ENCODE measurements at places on chromosomes 11 and 22.

GRCh38 chr11:31301549-31302510 is 67.7 kb downstream of the DCDC1 start:
- DNase-seq, result no peak

DNA sequence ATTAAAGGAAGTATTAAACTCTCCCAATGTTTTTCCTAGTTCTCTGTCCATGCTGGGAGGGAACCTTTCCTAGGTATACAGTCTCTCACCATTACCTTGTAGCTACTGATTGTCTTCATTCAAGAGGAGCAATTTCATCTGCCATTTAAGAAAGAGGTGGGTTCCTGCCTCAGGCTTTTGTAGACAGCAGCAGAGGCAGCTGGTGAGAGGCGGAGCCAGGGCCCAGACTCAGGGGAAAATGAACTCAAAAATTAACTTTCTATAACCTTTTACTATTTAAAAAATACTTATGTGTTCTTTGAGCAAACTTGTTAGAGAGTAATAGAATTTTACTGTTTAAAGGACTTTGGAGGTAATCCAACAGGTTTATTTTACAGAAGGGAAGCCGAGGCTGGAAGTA is 133.0 kb downstream of the SNX19 start:
- no peak for DNase-seq

DNA sequence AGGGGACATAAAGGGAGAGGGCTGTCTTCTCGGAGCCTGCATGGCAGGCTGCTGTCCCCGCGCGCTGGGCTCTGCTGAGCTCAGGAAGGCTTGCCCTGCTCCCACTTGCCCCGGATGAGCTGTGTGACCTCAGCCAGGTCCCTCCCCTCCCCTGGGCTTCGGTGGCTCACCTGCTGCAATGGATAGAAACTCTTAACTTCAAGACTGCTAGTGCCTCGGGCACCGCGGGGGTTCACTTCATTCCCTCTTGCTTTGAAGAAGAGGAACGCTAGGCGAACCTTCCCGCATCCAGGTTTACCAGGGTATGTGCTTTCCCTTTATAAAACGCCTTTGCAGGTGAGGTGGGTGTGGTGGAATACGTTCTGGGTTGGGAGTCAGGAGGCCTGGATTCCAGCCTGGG is 115.0 kb downstream of the PHF21B start:
- DNase-seq, result no peak

- peak; percentile 18 for DNase-seq
These were observed 23.0 kb downstream of the CRKL start for GRCh38 chr22:20940186-20940651.

GRCh38 chr11:30983143-30983542 is 386.4 kb downstream of the DCDC1 start:
- no peak for DNase-seq

DNA sequence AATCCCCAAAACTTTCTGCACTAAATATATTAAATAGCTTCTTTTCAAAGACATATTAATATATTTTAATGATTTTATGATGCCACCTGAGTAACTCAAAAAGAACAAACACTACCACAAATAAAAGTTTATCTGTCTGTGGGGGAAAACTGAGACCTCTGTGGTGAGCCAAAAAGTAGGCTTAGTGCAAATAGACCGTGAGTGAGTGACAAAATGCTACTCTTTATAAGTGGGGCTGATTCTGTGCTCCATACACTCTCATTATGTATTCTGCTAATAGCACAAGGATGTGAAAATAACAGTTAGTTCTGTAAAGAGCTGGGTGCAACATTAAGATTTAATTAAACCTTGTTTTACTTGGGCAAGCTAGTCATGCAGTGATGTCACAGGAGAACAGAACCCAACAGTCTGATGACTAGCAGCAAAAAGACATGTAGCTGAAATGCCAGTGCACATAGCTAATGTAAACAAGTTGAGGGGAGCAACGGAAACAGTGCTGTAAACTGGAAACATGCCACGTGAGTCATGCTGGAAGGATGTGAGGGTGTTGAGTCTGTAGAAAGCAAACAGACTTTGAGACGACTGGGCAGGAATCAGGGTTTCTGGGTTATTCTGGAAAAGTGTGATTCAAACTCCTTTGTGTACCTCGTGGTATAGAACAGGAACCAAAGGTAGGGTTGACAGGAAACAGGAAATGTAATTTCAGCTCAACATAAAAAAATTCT is 1130.4 kb downstream of the LRRC4C start:
- DNase-seq, result no peak

DNA sequence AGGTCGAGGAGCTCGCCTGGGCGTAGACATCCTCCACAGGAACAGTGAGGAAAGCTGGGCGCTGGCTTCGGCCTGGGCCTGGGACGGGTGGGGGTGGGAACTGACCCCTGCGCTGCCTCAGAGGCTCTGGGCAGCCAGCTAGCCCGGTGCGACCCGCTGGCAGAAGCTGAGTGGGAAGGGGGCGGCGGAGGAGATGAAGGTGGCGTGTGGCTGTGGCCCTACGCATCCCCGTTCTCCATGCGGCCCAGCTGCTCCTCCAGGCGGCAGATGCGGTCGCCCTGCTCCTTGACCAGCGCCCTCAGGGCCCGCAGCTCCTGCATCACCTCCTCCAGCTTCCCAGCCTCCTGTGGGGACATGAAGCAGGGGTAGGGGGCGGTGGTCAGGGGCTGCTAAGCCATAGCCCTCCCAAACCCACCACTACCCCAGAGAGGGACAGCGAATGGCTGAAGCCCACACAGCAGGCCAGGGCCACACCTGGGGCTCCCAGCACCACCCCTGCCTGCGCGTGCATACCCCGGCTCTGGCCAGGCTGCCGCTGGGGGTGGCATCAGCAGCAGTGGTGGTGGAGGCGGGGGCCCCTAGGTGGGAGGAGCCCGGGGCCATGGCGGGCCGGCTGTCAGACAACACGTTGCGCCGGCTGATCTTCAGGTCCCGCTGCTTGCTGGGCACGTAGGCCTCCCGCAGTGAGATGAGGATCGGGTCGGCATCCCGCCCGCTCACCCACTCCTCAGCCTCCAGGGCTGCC is 848 bp upstream of the PTPRCAP start:
- no peak for DNase-seq

- DNase-seq, result no peak
These were observed 8.1 kb downstream of the IGSF9B start for GRCh38 chr11:133948711-133949110.

DNA sequence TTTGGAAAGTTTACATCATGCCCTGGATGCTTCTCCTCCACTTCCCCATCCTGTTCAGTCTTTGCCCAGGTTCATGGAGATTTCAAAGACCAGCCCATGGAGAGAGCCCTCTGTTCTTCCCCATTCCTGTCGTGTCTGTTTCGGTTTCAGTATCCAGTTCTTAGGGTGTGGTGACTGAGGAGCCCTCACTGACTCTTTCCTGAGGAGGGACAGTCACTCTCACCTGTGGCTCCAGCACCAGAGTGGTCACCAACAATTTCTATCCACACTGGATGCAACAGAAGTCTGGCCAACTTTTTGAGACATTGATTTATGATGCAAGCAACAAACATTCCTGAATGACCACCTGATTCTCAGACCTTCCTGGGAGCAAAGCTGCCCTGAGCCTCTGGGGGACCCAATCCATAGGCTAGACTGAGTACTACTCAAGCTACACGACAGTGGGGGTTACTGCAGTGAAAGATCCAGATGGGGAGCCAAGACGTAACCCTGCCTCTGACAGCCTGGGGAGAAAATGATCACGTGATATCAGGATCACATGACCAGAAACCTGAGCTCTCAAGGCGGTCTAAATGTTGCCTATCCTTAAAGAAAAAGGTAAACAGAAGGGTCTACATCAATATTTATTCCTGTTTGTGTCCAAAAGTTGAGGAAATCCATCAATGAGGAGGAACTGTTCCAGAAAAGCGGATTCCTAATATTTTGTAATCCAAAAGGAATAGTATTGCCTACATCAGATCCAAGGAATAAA is 76.2 kb upstream of the VPREB1 start:
- DNase-seq, result peak; percentile 40

DNA sequence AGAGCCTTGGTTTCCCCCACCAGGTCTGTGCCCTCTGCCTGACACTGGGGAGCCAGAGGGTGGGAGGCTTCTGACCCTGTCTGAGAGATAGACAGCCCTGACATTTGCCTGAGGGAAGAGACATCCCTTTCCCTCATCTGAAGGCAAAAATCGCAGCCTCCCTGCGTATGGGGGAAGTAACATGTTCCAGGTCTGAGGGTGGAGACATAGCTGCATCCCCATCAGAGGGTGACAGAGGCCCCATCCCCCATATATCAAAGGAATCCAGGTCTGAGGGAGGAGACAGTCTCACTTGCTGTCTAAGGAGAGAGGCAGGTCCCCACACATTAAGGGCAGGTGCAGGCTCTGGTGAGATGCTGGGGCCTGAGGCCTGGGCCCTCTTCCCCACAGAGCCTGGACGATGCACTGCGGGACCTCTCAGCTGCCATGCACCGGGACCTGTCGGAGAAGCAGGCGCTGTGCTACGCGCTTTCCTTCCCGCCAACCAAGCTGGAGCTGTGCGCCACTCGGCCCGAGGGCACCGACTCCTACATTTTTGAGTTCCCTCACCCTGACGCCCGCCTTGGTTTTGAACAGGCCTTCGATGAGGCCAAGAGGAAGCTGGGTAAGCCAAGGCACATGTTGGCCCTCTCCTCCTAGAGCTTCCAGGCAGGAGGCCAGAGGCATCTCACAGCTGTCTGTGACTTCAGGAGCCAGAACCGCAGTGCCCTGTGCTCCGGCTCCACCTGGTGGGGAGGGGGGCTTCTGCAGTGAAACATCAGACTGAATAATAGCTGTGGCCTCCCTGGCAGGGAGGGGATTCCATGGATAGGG is 16.1 kb upstream of the RELT start:
- peak; percentile 12 for DNase-seq

DNA sequence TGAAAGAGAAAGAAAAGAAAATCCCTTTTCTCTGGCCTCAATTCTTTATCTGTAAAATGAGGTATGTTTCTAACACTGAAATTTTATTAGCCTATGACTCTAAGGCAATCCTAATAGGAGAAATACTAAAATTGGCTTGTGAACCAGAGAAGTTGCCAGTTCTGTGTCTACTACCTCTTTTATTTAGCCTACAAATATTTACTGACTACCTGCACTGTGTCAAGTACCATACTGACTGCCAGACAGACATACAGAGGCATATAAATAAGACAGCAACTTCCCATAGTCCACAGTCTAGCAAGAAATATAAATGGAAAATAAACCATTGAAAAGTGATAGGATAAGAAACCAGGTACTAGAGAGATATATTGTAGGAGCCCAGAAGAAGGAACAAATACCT is 2.4 kb upstream of the SOX6 start:
- DNase-seq, result no peak

DNA sequence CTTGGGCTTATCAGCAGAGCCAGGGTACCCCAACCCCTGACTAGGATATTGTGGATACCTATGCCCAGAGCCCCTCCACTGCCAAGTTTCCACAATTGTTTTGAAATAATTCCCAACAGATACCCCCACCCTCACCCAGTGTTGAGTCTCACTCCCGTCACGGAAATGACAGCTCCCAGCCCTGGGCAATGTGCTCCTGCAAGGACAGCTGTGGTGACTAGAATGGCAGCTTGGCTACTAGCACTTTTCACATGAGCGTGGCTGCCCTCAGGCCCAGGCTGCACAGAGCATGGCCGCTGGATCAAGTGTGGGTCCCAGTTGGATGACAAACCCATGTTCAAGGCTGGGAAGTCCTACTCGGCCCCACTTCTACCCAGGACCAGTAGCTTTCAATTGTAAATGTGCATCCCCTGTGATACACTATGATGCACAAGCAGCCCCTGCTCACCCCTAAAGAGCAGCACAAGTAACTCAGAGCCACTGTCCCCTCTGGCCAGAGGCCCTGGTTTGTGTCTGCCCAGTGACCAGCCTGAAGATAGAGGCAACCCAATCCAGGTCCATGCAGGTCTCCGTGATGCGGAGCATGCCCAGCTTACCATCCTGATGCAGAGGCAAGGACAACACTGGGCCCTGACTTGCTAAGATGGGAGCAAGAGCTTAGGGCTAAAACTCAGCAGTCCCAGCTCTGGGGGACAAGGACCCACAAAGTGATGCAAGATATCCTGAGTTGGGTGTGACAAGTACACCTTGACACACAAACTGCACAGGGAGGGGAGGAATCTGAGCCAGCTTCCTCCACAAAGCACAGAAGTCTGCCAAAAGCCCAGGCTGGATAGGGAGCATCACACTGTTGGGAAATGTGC is 13.2 kb downstream of the KCNQ1OT1 start:
- no peak for DNase-seq

GRCh38 chr11:130608287-130608686 is 159.8 kb downstream of the ADAMTS15 start:
- no peak for DNase-seq

GRCh38 chr22:19874307-19875060 is 19.8 kb upstream of the GNB1L start:
- DNase-seq, result no peak

- no peak for DNase-seq
These were observed 548 bp downstream of the PVALB start for GRCh38 chr22:36816339-36816635.

Measured in MV-4-11 (cell line).